Lung (tissue), 17 donors: ENCODE measurements at places on chromosomes 11 and 22. TPM values are rescaled to one million over a fixed set of nuclear protein-coding genes. Genes with fewer than 3 reads are reported as not detected.

MRGPRX3 gene
- not detected for polyA plus RNA-seq

ADM gene
- polyA plus RNA-seq: 16.2 TPM

MS4A14 gene
- polyA plus RNA-seq: 1.4 TPM

- H3K4me1 ChIP-seq: no peaks in the 10 kb centered on the region
- no peaks in the 10 kb centered on the region for H3K36me3 ChIP-seq
- DNase-seq: no peak
- H3K27ac ChIP-seq: no peak overlapping the region
- no peaks in the 10 kb centered on the region for H3K27me3 ChIP-seq
- no peak overlapping the region for H3K4me3 ChIP-seq
Measured at GRCh38 chr11:32279672-32280071, 155.7 kb downstream of the WT1 start.

DNA sequence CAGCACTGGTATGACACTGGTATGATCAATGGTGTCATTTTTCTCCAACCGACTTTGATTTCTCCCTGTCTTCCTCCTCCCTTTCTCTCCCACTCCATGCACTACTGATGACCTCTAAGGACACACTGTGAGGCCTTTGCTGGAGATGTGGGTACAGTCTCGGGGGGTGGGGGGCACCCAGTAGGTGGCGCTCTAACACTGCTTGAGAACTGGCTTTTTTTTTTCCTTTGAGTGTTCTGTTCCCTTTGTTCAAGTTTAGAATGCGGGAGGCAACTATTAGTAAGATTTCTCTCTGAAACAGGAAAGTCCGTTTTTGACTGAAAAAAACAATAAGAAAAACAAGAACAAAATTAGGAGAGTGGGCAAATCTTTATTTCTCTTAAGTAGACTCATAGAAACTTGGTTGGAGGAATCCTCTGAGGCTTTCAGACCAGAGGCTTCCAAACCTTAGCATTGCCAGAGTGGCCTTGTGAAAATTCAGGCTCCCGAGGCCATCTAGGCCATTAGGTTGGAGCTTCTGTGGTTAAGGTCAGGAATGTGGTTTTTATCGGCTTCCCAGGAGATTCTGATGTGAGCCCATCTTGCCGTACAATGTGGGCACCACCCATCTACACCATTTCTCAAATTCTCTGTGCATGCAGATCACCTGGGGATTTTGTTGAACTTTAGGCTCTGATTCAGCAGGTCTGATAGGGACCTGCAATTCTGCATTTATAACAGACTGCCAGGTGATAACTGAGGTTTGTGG lies 43.2 kb downstream of the PANX1 start:
- H3K27ac ChIP-seq: no peak overlapping the region
- H3K4me3 ChIP-seq: no peak overlapping the region
- H3K36me3 ChIP-seq: no peaks in the 10 kb centered on the region
- peaks cover 34% of the 10 kb centered on the region for H3K4me1 ChIP-seq
- DNase-seq: peak; percentile 41
- H3K27me3 ChIP-seq: no peaks in the 10 kb centered on the region
